ENCODE measurements at places on chromosomes 6 and 20.
A peak's percentile ranks its signal among the peaks of the same experiment; 100 is the strongest.

DNA sequence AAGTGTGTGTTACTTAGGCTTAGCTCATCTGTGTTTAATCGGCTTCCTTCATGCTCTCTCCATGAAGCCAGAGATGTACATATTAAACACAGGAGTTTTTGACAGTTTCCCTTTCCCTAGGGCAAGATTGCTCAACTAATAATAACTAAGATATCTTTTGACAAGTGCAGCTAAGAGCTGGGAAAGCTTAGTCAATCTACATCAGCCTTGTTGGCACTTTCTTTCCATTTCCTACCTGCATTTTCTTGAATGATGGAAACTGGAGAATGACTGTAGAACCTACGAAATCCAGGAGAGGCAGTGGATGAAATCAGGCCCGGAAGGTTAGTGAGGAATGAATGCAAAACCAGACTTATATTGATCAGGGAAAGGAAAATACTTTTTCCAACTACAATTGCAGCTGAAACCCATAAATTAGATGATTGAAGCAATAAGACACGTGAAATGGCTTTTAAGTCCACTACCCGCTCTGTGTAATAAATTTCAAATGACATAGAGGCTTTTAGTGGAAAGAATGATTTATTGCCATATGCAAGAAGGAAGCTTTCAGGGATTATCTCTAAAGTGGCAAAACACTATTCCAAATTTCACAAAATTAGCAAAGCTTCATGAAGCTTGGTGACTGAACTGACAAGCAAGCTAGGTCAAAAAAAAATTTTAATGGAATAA is 237.2 kb upstream of the ID4 start:
- DNase-seq = no peak

- DNase-seq = no peak
Measured at GRCh38 chr20:61759286-61760065, 306.2 kb downstream of the TAF4 start.

- no peak for DNase-seq
Measured at GRCh38 chr20:309306-309840, 12.0 kb downstream of the ZCCHC3 start.

GRCh38 chr20:60232380-60232779 is 274.2 kb downstream of the CDH26 start:
- DNase-seq = no peak

GRCh38 chr6:158847786-158848185 is 28.6 kb upstream of the EZR start:
- no peak for DNase-seq

- DNase-seq = no peak
Measured at GRCh38 chr6:143248359-143248758, 187.7 kb downstream of the AIG1 start.

DNA sequence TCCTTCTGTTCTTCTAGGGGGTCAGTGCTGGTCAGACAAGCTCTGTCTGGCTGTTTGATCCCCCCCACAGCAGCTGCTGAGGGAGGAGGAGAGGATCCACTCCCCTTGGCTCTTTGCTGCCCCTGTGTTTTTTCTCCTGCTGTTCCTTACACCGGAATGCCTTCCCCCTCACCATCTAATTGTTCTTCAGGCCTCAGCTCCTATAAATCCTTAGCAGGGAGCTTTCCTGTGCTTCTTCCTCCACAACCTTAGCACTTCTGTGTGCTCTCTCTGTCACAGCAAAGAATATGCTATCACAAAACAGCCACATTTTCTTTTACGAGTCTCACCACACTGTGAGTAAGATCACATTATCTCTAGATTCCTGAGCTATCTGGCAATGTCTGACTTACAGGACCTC is 196.6 kb downstream of the OTOR start:
- no peak for DNase-seq

DNA sequence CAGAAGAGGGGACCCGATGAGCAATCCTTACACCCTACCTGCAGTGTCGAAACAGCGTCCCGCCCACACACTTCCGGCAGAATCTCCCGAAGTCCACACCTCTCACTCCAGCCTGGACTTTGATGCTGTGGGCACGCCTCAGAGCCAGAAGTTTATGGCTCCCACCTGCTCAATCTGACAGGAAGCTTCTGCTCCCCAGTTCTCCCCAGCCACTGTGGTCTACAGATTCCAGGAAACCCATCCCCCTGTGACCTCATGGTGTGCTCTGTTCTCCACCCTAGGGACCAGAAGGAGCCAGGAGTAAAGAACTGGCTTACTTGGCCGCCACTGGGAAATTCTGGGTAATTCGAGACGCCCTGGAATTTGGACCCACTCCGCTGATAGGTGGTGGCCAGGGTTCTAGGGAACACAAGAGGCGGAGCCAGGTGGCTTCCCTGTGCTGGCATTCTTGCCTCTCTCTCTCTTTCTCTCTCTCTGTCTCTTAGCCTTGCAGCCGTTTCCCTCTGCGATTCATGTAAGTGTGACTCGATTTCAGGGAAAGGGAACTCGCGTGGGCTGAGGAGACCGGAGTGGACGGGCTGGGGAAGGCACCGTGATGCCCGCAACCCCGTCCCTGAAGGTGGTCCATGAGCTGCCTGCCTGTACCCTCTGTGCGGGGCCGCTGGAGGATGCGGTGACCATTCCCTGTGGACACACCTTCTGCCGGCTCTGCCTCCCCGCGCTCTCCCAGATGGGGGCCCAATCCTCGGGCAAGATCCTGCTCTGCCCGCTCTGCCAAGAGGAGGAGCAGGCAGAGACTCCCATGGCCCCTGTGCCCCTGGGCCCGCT is at the start of gene TRIM15:
Gene TRIM15 (plus strand): TSS at position 457 of the 828 bp plus-strand sequence. CDS start 139 bp downstream, at position 596.
- no peak for DNase-seq

GRCh38 chr6:158026054-158026900 is 44.6 kb downstream of the SYNJ2 start:
- DNase-seq = peak; percentile 47

DNA sequence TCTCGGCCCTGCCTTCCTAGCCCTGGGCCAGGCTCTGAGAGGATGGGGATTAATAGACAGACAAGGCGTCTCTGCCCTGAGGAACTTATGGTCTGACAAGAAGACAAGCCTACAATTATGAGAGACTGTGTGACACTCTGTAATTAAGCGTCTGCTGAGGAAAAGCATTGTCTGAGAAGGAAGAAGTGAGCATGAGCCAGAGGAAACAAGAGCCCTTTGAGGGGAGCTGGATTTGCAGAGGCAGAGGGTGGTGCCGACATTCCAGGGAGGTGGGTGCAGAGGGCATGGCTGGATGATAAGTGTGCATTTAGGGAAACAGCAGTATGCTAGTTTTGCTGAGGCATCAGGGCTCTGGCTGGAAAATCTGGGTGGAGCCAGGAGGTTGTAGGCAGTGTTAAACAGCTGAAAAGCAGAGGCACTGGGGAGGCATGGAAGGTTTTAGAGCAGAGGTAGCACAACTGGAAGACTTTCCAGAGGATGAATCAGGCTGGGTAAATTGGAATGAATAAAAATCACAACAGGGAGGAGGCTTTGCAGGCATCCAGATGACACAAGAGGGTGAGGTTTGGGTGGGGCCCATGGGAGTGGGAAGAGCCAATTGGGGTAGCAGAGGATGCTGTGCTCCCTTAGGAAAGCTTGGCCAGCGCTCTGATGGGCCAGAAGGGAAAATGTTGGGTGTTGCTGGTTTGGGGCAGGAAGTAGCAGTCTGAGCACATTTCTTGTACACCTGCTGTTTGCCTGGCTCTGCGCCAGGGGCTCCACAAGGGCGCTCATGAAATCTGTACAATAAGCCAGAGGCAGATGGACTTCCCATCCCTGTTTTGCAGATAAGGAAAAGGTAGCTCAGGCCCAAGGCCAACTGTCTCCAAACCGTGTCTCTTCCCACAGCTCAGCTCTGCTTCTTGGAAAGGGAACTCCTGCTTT is 74.0 kb upstream of the MYL9 start:
- no peak for DNase-seq

- DNase-seq = no peak
Measured at GRCh38 chr6:27889275-27889627, 22.9 kb downstream of the OR2B2 start.

- DNase-seq = no peak
Measured at GRCh38 chr20:39108746-39109145, 146.6 kb downstream of the DHX35 start.

DNA sequence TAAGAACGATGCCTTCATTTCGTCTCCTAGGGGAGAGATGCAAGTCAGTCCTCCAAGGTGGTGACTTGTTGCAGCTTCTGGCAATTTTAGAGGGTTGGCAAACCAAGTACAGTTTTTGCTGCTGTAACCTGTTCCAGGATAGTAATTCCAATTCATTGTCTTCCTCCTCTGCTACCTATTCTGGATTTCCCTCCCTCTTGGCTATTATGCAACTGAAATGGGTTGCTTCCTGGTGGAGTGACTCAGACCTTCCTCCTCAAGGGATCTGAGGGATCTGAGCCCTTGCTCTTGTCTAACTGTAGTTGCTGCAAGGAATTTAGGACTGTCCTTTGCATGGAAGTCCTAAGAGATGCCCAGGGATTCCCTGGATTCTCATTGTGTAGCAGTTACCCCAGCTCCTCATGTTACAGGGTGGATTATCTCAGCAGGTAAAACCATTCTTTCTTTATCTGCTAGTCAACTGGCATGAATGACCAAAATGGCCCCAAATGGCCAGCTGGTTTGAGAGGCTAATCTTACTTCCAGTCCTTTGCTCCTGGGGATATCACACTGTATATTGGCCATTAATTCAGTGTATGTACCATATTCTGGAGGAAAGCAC is 17.6 kb upstream of the ELMO2 start:
- DNase-seq = no peak

GRCh38 chr6:52532457-52532856 is 44.4 kb downstream of the TRAM2 start:
- no peak for DNase-seq

GRCh38 chr20:59455402-59456341 is 148.7 kb upstream of the PHACTR3 start:
- DNase-seq = no peak

GRCh38 chr6:31763619-31763940 is 1.1 kb downstream of the SAPCD1 start:
- no peak for DNase-seq

- DNase-seq = no peak
Measured at GRCh38 chr6:78482801-78483552, 384.4 kb upstream of the IRAK1BP1 start.

GRCh38 chr20:46621492-46621891 is 29.8 kb downstream of the SLC13A3 start:
- no peak for DNase-seq

DNA sequence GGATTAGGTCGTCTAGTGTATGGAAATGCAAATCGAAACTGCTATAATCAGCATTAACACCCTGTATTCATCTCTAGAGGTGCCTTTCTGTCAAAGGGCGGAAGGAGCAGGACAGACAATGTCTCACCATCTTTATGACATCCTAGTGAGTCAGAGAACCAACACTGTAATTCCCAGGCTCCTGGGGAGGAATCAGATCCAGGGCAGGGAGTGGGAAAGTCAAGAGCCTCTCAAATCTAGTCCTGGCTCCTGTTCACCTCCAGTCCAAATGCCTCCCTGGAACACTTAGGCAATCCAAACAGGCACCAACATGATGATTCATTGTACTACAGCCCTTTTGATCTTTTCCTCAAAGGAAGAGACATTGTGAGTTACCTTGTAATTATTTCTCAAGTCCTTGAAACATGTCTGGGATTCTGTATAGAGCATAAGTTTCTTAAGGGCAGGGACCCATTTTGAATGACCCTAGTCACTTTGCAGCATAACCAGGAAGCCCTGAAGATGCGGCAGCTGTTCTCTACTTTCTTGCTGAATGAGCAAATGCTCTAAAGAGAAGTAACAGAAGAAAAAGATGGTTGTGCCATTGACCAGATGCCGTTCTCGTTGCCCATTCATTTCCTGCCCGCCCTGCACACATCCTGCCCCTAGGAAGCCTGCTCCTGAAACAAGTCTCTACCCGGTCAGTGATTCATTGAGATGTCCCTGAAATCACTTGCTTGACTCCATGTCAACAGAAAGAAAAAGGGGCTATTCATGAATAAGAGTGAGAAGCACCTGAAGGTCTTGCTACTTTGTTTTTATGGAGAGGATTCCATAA is 112.8 kb upstream of the JARID2 start:
- DNase-seq = no peak

GRCh38 chr20:47256668-47257236 is 99.7 kb downstream of the ZMYND8 start:
- DNase-seq = no peak

- DNase-seq = no peak
Measured at GRCh38 chr20:32052090-32052777, at the start of gene HCK. TSS of gene HCK (plus strand) at chr20:32052242.

DNA sequence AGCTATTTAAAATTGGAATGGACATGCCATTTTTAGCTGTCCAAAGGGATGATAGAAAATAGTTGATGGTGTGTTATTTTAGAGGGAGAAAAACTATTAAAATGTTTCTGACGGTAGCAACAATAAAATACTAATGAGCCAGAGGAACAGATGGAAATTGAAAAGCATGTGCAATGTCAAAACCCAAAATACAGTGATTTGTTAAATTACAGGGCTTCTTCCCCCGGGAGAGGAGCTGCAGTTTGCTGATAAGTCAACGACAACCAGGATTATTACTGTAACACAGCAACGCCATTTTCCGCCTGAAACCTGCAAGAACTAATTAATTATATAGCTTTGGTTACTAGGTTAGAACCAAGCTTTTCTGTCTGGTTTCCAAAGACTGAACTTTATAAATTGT is 179.6 kb upstream of the SPTLC3 start:
- no peak for DNase-seq

- DNase-seq = no peak
Measured at GRCh38 chr20:41453010-41453950, 86.7 kb upstream of the EMILIN3 start.

DNA sequence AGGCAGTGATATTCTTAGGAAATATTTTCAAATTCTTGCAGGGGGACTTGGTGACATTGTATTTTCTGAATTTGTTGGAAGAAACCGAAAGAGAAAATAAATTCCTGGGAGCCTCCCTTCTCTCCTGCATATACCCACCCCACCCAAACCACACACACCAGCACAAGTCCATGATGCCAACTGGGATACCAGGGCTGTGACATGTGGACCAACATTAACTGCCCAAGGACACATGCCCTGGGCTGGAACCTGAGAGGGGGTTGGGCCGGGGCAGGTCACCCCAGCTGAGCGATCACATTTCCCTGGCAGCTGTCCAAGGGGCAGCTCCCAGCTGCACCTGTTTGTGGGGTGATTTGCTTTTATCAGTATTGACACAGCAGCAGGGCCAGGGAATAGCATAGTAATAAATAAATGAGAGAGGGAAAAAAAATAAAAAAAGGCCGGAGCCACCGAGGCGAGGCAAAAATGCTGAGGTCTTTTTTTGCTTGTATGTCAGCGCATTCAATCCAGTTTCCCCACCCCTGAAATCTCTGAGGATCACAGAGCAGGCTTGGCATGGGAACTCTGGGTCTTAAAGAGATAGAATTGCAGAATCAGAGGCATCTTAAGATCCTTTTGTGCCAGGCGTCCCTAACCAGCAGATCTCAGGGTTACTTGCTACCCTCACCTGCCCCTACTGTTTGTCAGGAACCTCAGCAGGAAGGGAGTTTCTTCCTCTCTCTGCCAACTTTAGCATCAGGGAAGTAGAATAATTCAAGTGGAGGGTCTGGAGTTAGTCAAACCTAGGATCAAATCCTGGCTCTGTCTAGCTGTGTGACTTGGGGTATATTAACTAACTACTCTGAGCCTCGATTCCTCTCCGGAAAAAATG is 66.5 kb upstream of the PIM1 start:
- DNase-seq = peak; percentile 22

- no peak for DNase-seq
Measured at GRCh38 chr6:145562771-145563615, 172.3 kb downstream of the EPM2A start.
